AG20443 (cell line): ENCODE measurements at places on chromosomes 2 and 18.
A peak's percentile ranks its signal among the peaks of the same experiment; 100 is the strongest.

DNA sequence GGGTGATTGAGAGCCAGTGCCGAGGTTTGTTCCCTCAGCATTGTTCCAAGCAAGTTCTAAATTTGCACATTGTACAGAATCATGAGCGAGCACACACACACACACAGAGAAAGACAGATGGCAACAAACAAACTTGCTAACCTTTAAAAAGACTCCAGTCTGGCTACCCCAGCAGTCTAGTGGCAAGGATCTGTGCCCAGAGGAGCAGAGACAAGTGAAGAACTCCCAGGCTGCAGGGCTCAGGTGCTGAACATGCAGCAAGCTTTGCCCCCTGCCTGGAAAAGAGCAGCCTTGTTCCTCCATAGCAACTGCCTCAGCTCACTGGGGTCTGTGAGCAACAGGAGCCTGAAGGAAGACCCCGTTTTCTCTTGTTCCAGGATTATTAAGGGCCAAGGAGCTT is 169.2 kb upstream of the CCDC68 start:
- no peak for DNase-seq

- no peak for DNase-seq
Observed at GRCh38 chr2:240373289-240373885, 62.1 kb upstream of the GPC1 start.

GRCh38 chr2:84897773-84898172 is 7.7 kb upstream of the TMSB10 start:
- DNase-seq = no peak

DNA sequence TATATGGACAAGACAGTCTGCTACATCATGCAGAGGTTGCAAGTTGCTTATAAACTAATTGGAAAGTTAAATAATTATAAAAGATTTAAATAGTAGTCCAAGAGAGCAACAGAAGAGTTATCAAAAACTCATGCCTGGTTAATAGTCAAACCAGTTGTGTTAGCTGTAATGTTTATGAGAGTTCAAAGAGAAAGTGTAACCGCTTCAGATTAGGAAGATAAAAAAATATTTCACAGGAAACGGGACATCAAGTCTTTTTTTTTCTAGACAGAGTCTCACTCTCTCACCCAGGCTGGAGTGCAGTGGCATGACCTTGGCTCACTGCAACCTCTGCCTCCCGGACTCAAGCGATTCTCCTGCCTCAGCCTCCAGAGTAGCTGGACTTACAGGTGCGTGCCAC is 34.6 kb upstream of the RNF125 start:
- no peak for DNase-seq

- DNase-seq = no peak
Observed at GRCh38 chr2:176518823-176519222, 249.6 kb downstream of the MTX2 start.

- no peak for DNase-seq
Observed at GRCh38 chr18:25595274-25596060, 243.5 kb upstream of the ZNF521 start.

GRCh38 chr2:241252778-241253475 is 62.5 kb downstream of the HDLBP start:
- DNase-seq = no peak

DNA sequence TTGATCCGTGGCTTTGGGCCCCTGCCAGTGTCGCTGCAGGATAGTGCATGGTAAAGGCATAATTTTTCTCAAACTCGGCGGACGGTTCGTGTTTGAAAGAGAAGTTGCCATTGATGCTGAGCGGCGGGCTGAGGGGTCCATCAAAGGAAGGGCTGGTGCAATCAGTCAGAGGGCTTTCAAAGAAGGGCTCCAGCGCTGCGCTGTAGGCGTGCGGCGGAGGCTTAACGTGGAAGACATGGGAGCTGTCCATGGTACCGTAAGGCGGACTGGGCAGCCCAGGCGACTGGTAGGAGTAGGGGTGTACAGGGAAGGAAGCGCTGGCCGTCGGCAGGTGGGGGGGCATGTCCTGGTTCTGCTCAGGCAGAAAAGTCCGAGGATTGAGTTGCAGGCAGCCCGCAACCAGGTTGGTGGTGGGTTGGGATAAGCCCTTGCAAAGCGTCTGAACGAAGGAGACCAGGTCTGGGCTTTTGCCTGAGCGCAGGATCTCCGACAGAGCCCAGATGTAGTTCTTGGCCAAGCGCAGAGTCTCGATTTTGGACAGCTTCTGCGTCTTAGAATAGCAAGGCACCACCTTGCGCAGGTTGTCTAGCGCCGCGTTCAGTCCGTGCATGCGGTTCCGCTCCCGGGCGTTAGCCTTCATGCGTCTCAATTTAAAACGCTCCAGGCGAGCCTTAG is 2.3 kb downstream of the NEUROD1 start:
- DNase-seq = peak; percentile 77

GRCh38 chr2:15145046-15145817 is 415.9 kb downstream of the NBAS start:
- DNase-seq = no peak

DNA sequence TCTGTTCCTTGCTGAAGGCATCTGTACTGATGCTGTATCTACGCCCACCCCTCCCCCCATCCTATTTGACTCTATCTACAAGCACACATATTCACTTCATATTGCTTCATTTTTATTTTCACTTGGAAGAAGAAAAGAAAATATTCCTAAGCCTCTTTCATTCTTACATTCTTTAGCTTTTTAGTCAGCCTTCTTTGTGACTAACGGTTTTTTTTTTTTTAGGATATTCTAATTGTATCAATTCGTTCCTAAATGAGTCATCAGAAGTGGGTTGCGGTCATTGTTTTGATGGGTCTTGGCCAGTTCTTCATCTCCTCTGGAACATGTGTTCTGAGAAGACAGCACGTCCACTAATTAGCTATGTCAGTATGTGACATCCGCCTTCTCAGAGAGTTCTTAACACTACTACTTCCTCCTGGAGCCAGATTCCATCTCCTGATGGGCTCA is 88.7 kb downstream of the MYO1B start:
- peak; percentile 81 for DNase-seq

DNA sequence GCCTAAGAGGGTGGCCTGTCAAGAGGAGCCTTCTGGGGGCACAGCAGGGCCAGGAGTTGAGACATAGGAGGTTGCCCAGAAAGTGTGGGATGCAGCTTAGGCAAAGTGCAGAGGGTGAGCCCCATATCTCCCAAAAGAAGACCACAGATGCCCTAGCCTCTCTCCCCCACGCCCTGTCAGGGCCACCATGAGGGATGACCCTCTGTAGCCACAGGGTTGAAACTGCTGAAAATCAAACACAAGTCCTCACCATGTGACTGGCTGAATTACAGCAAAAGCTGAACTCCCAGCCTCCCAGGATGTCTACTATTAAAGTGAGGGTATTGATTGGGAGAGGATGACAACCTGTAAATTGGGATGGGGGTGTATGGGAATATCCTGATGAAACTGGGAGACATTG is 37.4 kb upstream of the ARHGEF4 start:
- DNase-seq = no peak

GRCh38 chr2:18209934-18210639 is 331.6 kb downstream of the KCNS3 start:
- DNase-seq = peak; percentile 21

- DNase-seq = peak; percentile 87
Observed at GRCh38 chr2:188199716-188200128, 92.0 kb upstream of the GULP1 start.

GRCh38 chr2:44722026-44722625 is 219.4 kb upstream of the SIX3 start:
- no peak for DNase-seq

- DNase-seq = no peak
Observed at GRCh38 chr2:238250896-238251295, 11.1 kb upstream of the HES6 start.

DNA sequence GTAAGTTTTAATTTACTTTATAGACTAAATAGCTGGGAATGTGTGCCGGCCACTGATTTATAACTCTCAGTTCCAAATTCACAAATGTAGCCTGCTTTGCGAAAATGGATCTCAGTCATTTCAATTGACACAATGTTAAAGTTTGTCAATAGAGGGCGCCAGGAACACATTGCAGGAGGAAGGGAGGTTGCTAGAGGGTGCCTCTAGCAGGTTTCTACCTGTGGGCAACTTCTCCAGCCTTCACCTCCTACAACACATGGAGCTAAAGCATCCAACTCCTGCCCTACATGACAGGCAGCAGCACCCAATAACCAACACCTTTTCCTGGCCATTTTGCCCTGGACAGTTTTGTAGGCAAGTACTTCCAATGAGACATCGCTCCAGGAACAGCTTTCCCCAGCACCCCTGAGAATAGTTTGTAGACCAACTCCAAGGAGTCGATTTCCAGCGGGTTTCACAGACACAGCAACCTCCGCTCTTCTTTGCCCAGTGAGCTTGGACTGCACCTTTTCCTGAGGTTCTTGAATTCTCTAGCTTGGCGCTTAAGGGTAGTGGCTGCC is 784.8 kb upstream of the CDH2 start:
- peak; percentile 12 for DNase-seq

DNA sequence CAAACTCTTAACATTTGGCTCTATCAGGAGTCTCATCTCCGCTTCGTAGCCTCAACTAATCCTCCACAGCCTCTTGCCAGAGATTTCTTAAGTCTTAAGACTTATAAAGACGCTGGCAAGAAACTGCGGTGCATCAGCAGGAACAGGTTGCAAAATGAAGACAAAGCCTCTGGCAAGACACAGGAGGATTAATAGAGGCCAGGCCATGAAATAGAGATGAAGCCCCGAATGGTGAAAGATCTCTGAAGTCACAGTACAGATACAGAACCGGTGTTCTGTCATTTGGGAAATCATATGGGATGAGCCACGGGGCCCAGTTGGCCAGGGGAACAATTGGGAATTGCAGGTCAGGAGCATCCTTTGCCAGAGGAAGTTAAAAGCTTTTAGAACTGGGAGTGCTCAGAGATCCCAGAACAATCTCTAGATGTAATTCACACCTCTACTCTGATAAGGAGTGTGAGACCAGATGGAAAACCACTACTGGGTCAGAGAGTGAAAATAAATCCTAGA is 190.9 kb upstream of the FOSL2 start:
- no peak for DNase-seq

GRCh38 chr2:18548621-18549020 is 11.8 kb downstream of the RDH14 start:
- no peak for DNase-seq

DNA sequence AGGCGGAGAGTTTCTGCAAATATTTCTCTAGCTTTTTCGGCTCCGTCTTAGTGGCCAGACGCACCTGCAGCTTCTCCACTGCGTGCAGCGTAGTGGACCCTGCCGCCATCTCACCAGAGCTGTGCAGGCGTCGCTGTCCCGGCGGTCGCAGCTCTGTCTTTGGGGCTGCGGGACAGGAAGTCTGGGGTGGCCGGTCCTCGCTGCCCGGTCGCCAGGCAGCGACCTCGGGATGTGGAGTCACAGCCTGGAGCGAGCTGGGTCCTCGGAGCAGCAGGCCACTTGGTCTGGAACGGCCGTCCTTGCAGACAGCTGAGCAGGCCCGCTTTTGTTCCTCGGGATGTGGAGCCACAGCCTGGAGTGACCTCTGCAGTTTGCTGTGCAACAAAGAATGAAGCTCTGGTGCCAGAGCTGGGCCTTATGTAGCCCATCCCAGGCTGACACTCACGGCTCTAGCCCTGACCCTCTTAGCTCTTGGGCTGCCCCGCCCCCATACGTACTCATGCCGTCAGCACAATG is at the start of gene ELOA2:
ELOA2 (minus strand) TSS at position 466 of the 516 bp plus-strand sequence; CDS start at position 109, 357 bp downstream.
- DNase-seq = no peak

- no peak for DNase-seq
Observed at GRCh38 chr2:151805961-151806360, 22.3 kb downstream of the ARL5A start.

GRCh38 chr2:75100011-75100800 is 99.1 kb downstream of the TACR1 start:
- DNase-seq = peak; percentile 61

DNA sequence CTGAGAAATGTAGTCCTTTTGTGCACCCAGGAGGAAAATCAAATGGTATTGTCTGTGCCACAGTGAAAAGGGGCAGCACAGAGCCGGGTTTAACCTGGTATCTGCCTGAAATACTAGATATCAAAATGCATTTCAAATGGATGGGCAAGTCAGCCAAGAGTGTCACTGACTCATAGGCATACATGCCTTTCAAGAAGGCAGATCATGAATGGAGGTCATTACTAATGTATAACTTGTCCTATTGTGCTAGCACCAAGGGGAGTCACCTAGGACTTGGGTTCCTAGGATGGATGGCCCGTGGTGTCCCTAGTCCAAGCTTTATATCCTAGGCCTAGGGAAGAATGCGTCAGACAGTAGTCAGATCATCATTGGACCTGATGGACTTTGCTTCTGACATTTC is 49.9 kb downstream of the TCF7L1 start:
- no peak for DNase-seq

DNA sequence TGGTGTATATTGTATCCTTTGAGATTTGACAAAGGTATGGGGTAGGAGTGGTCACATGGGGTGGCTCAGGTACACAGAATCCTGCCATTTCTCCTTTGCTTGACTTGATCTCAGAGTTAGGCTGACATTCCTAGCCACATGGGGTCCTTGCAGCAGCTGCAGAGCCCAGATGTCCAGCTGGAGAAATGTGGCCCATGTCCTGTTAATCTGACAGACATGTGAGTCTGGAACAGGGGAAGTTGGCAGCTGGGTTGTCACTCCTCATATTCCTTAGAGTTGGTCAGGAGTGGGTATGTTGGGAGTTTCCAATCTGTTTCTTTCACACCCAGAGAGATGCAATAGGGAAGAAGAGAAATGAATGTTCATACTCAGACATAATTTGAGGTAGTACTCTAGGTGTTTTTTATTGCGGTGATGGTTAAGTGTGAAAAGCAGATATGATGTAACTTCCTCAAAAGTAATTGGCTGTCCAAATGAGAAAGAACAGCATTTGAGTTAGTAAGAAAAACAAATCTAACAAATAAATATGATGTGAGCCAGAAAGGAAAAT is 402.6 kb upstream of the MEIS1 start:
- no peak for DNase-seq

DNA sequence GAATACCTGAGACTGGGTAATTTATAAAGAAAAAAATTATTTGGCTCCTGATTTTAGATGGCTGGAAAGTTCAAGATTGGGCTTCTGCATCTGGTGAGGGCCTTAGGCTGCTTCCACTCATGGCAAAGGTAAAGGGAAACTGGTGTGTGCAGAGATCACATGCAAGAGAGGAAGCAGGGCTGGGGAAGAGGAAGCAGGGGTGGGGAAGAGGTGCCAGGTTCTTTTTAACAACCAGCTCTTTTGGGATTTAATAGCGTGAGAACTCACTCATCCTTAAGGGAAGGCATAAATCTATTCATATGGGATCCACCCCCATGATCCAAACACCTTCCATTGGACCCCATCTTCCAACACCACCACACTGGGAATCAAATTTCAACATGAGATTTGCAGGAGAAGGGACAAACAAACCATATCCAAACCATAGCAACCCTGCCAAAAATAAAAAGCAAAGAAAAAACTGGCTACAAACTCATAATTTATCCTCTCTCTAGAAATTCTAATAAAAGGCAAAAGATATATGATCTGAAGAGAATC is 30.4 kb downstream of the PRKRA start:
- no peak for DNase-seq

GRCh38 chr2:83640506-83640905 is 818.6 kb downstream of the SUCLG1 start:
- DNase-seq = no peak

DNA sequence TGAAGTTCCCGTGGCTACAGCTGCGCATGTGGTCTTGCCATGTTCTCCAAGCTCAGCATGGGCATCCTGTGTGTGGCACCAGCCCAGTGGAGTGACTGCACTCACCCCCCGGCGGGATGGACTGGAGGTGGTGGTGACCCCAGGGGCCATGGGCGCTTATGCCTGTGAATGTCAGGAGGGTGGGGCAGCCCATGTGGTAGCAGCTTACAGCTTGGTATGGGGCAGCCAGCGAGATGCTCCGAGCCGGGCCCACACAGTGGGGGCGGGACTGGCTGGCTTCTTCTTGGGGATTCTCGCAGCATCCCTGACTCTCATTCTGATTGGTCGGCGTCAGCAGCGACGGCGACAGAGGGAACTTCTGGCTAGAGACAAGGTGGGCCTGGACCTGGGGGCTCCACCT is 25.6 kb downstream of the SEMA4F start:
- no peak for DNase-seq
